Stimulated activated CD8-positive, alpha-beta memory T cell treated with anti-CD3 and anti-CD28 coated beads, Interleukin-12 subunit alpha, Interleukin-12 subunit beta, amount 100 ng/mL, for 1 hour (primary cell): ENCODE measurements at places on chromosomes 3 and 15.

DNA sequence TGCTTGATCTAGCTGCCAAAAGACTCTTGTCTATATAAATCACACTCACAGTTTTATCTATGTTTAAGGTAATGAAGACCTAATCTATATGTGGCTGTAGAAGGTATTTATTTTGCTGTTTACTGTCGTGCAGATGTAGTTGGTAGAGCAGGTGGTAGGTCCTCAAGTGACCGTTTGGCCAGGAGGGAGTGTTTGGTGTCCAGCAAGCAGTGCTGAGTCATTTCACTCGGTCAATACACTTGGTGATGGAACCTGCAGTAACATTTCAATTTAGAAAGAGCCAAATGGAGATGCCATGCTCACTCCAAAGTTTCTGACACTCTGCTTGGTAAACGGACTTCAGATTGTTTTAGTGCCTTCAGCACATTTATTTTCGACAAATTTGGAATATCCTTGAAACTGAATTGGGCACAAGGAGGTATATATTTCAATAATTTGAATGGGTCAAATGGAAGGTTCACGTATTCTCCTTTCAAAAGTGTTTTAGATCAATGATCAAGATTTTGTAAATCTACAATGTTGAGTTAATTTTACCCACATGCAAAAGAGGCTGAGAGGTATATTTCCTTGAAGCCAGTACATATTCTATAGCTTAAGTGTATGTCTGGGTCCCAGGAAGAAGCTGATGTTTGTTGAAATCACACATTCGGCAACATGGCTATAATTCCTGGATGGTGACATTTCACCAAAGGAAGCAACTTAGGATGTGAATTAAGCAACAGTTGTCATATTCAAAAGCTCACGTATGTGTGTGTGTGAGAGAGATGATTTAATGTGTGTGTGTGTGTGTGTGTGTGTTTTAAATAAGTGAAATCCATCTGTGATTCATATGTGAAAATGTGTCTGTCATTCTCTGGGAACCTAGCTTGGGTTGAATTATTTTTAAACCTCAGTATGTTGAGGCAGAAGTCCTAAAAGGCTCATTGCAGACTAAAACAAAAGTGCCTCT lies 7.7 kb upstream of the CX3CR1 start:
- no peak for DNase-seq

DNA sequence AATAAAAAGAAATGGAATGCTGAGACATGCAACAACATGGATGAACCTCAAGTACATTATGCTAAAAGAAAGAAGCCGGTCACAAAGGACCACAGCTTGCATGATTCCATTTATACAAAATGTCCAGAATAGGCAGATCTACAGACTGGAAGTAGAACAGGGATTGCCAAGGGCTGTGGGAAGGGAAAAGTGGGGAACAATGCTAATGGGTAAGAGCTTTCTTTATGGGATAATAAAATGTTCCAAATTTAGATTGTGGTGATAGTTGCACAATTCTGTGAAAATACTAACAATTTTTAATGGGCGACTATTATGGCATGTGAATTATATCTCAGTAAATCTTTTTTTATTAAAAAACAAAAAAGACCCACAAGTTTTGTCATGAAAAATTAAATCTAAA lies 106.2 kb downstream of the TMCO5A start:
- no peak for DNase-seq

- no peak for DNase-seq
Measured at GRCh38 chr15:47434596-47434995, 282.7 kb upstream of the SEMA6D start.

DNA sequence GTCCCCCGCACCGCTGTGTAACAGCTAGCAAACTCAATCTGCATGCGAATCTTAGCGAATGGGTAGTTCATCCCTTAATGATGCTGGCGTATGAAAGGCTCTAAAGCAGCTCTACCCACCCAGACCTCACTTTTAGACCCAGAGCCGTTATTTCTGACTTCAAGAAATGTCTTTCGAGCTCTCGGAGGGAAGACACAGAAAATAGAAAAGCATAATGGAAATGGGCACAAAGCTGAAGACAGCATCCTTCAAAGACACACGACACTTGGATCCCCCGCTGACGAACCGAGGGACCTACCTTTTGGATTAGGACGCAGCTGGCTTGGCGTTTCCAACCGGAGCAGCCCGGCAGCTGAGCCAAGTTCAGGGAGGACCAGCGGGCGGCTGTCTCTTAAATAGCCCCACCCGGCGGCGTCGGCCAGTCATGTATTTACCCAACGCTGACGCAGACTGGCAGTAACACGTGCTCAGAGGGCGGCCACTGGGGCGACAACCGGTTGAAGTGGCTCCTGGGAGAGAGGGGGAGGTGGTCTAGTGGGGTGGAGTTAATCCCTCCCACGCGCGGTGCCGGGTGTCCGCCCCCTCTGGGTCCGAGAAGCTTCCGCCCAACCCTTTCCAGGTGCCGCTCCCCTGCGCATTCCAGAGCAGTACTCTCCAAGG lies 1.5 kb downstream of the CCK start:
- DNase-seq: no peak

- no peak for DNase-seq
Measured at GRCh38 chr15:64019764-64020163, 26.5 kb downstream of the DAPK2 start.

- no peak for DNase-seq
Measured at GRCh38 chr3:24086206-24086605, 141.1 kb downstream of the NR1D2 start.

GRCh38 chr3:5022187-5022965 lies 43.1 kb downstream of the BHLHE40 start:
- no peak for DNase-seq

GRCh38 chr15:68366314-68366713 lies 65.6 kb downstream of the ITGA11 start:
- no peak for DNase-seq

DNA sequence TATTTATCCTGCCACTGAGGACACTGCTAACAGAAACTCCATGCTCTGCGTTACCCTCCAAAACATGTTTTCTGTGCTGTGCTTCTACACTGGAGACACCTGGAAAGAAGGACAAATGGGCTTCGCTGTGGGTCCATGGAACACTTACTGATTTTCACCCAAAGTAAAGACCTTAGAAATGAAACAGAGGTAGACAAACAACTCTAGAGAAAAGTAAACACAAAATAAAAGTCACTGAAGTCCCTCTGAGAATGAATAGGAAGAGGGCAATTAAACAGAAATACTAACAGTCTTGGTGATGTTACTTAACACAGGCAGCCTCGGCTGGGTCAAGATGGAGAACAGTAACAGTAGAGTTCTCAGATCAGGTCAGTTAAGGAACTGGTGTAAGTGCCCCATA lies 6.7 kb upstream of the STIMATE start:
- no peak for DNase-seq

DNA sequence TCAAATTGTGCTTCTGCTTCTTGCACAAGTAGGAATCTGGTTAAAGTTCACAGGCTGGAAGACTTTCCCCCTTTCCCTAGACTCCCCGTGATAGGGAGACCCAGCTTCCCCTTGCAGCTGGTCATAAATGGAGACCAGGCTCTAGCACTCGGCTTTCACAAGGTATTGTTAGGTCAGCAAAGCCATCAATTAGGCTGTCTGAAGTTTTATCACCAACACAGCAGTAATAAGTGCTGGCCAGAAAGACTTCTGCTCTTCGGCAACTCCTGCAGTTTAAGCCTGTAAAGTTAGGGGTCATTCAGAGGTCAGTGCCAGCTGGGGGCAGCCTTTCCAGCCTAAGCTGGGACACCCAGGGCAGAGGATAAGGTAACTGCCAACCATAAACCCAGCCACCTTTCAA lies 203.4 kb downstream of the MEIS2 start:
- no peak for DNase-seq

DNA sequence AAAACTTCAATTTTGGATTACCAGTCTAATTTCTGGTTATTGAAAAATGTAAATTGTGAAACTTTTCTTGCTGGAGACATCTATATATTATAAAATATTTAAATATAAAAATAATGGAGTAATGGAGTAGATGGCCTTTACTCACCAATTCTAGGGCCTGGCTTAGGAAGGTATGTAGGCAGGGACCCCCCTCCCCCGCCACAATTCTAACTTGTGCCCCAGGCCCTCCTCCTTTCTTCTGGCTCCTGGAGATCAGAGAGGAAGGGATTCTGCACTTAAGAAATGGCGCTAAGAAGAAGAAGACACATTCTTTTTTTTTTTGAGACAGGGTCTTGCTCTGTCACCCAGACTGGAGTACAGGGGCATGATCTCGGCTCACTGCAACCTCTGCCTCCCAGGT lies 49.5 kb downstream of the CGNL1 start:
- DNase-seq: no peak

DNA sequence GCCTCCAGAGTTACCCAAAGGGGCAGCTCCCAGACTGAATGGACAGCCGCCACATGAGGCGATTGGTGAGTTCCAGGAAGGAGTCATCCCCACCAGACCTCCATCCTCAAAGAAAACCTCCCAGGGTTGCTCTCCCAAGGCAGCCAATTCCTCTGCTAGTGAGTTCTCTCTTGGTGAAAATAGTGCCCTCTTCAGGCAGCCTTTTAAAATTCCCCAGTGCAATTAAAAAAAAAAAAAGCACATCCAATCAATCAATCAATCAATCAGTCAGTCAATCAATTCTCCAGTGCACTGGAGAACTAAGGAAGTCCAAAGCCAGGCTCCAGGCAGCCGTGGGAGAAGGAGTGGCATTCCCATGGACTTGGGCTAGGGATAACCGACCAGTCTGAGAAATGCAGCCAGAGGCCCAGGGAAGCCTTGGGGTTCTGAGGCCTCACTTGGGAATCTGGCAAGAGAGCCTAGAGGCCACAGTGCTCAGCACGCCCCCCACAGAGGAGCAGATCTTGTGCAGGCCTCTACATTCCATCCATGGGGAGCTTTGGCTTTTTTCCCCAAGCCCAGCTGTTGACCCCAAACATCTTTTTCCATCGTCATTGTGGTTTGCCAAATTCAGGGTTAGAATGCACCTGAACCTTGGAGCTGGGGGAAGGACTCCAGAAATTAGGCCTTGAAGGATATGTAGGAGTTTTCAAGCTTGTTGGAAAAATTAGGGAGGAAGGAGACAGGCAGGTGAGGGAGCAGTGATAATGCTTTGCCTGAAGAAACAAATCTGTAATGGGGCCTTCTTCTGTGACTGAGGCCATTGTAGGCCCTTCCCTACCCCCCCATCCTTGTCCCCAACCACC lies 4.8 kb downstream of the PAQR5 start:
- DNase-seq: no peak

DNA sequence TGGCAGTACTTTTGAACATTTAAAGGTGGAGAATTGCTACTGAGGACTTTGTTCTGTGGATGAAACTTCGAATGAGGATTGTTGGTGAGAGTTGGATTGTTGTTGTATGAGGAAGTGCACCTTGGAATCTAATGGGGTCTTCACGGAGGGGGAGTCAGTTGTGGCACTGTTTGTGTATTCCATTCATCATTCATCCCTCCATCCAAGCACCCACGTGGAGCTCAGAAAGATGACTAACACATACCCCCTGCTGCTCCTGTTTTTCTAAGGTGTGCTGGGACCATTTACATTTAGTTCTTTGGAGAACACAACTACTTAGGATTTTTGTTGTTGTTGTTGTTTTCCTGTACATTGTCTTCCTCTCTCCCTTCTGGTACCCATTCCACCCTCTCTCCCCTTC lies 122.6 kb downstream of the IGF1R start:
- DNase-seq: no peak

DNA sequence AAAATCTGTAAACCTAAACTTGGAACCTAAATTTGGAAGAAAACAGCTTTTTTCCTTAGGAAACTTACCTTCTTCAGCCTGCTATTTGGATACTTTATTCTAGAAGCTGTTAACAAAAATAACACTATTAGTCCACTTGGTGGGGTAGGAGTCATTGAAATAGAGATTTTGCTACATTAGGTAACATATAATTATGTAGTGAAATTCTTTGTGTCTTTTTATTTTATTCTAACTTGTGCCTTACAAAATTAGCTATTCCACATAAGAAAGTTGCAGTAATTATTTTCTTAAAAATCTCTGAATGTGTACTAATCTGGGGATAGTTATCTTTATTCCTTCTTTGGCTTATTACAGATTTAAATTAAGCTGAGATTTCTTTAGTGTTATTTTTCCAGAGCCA lies 360.4 kb upstream of the ROBO2 start:
- DNase-seq: no peak

GRCh38 chr3:196995646-196996355 lies 27.2 kb upstream of the PIGZ start:
- DNase-seq: no peak

- DNase-seq: no peak
Measured at GRCh38 chr3:153282355-153282754, 120.3 kb downstream of the RAP2B start.

DNA sequence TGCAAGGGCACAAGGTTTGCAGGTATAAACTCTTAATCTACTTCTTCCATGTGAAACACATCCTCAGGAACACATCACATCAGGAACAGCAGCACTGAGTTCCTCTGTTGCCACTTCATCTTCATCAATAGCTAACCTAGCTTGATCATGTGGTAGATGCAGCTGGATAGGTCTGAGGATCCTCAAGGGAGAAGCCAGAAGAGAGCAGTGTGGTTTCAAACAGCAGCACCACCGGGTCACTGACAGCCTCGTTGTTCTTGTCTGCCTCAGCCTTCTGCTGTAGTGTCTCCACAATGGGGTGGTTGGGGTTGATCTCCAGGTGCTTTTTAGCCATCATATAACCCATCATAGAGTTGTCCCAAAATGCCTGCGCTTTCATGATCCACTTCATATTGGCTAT lies 58.8 kb downstream of the ADAM10 start:
- no peak for DNase-seq

DNA sequence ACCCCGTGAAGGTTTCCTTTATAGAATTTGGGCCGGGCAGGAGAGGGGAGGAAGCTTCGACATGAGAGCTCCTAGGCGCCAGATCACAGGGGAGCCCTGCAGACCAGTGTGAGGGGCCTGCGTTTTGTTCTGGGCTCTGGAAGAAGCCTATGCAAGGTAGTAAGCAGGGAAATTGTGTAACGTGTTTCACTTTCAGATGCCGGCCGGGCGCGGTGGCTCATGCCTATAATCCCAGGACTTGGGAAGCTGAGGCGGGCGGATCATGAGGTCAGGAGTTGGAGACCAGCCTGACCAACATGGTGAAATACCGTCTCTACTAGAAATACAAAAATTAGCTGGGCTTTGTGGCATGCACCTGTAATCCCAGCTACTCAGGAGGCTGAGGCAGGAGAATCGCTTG lies 65.2 kb downstream of the GABRG3 start:
- DNase-seq: no peak

DNA sequence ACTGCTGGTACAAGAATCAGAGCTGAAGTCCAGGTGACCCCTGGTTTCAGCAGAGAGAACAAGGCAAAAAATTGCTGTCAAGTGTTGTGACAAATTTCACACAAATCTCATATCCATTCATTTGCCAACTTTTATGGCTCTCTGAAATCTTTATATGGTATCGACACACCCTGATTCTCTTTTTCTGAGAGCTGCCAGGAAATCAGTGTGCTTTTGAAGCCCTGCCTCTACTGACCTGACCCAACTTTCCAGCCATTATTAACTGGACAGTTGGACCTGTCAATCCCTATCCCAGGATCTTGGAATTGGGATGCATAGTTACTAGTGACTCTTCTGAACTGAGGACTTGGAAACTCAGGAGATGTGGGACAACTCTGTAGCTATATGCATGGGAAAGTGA lies 288.2 kb upstream of the GADL1 start:
- no peak for DNase-seq

GRCh38 chr15:40407330-40407990 lies 1.9 kb downstream of the IVD start:
- no peak for DNase-seq

- DNase-seq: no peak
Measured at GRCh38 chr3:125052624-125053303, 3.0 kb downstream of the HEG1 start.
